ENCODE measurements at places on chromosomes 7 and 10.

GRCh38 chr10:70963271-70963670, 74.9 kb upstream of the PCBD1 start:
- no peak for DNase-seq

GRCh38 chr10:4215485-4215884, 430.5 kb upstream of the KLF6 start:
- DNase-seq = no peak

DNA sequence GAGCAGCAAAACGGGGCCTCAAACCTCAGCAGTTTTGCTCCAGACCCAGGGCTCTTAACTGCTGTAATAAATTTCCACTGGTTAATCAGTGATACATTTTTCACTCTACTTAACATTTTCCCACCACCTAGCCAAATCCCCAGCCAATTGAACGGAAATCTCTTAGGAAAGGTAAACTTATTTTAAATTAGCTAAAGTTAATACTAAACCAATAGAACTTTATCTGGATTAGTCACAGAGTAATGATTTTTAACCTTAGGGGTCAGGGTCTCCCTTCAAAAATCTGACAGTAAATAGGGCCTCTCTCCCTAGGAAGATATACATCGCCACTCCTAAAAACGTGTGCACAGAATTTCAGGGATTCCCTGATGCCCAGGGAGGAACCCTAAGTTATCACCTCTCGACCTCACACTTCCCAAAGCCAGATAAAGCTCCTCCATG, 87.4 kb upstream of the KMT2E start:
- no peak for DNase-seq

DNA sequence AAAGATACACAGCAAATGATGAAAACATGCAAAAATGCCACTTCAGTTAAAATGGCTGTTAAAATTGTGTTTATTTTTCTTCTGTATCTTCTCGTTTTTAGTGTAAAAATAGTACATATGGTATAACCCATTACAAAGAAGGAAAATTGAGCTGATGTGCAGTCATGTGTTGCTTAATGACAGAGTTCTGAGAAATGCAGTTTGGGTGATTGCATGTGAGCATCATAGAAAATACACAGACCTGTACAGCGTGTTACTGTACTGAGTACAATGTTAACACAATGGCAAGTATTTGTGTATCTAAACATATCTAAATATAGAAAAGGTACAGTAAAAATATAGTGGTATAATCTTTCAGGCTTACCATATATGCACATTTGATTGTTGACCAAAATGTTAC, 7.3 kb downstream of the DMTF1 start:
- DNase-seq = no peak

- no peak for DNase-seq
These were observed 764 bp upstream of the FAM131B start for GRCh38 chr7:143363016-143363937.
